ENCODE measurements at places on chromosomes 7 and 10. TPM values are rescaled to one million over a fixed set of nuclear protein-coding genes. Genes with fewer than 3 reads are reported as not detected.

- H3K27ac ChIP-seq: peak overlapping the region; percentile 14
- H3K4me1 ChIP-seq: peaks cover 77% of the 10 kb centered on the region
- peak; percentile 35 for DNase-seq
- no peaks in the 10 kb centered on the region for H3K27me3 ChIP-seq
- H3K36me3 ChIP-seq: peaks cover 24% of the 10 kb centered on the region
Measured at GRCh38 chr7:16815001-16815400, 10.2 kb upstream of the AGR2 start.

DNA sequence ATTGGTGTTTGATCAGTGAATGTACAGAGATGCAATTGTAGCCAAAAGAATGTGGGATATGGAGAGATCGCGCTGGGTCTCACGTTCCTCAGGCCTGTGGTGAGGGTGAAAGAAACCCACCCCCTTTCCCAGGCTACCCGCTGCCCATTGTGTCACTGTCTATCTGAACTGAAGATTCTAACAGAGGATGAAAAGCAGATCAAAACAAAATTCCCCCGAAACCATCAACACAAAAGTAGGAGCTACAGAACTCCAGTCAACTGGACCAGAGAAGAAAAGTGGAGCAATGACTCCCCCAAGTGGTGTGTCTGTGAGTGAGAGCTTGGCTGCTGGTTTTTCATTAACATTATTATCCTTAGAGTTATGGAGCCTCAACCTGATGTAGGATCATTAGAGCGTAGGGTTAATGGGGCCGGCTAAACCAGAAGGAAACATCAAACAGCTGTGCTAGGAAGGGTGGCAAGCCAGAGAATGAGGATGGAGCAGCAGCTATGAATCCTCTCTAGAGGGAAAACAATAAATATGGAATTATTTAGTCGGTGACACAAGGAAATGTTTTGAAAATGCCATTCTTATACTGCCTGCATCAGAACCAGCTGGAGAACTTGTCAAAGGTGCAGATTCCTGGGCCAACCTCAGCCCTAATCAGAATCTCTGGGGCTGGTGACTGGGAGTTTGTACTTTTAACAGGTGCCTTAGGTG is 38.3 kb downstream of the AKR1B1 start:
- no peaks in the 10 kb centered on the region for H3K36me3 ChIP-seq
- DNase-seq: peak; percentile 77
- H3K4me3 ChIP-seq: peak overlapping the region; percentile 29
- no peaks in the 10 kb centered on the region for H3K27me3 ChIP-seq

GRCh38 chr10:121771966-121772365 is 155.9 kb downstream of the ATE1 start:
- H3K27ac ChIP-seq: no peak overlapping the region
- no peaks in the 10 kb centered on the region for H3K36me3 ChIP-seq
- H3K4me3 ChIP-seq: no peak overlapping the region
- no peaks in the 10 kb centered on the region for H3K27me3 ChIP-seq

DNA sequence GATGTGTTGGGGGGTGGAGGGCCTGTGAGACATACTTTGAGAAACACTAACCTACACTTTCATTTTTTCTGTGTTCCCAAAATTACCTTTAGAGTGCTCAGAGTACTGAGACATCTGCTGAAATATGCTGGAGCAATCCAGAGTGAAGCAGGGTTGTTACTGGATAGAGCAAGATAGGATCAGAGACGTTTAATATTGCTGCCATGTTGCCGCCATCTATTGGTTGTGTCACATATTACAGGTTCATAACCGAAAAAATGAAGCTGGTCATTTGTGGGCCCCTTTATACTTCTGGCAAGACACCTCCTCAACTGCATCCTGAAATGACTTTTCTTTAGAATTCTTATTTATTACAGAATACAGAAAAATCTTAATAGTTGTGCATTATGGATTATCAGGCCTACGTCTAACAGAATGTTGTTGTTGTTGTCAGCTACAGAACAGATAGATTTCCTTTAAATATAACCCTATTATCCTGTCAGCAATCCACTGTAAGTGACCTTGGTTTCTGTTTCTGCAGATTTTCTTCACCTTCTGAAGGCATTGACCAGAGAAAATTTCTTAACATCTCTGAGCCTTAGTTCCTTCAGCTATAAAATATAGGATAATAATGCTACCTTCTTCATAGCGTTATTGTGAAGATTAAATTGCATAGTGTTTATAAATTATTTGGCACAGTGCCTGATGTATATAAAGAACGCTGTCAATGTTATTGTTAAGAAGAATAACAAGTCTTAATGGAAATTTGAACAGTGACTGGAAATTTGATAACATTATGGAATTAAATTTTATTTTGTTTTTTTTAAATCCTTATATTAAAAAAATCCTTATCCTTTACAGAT is 16.2 kb upstream of the DLD start:
- peaks cover 49% of the 10 kb centered on the region for H3K27me3 ChIP-seq
- H3K27ac ChIP-seq: no peak overlapping the region

LIPF gene
- total RNA-seq: not detected

AASS gene
- total RNA-seq: 18.7 TPM
